ENCODE measurements at places on chromosomes 2 and 18.
A peak's percentile ranks its signal among the peaks of the same experiment; 100 is the strongest.

DNA sequence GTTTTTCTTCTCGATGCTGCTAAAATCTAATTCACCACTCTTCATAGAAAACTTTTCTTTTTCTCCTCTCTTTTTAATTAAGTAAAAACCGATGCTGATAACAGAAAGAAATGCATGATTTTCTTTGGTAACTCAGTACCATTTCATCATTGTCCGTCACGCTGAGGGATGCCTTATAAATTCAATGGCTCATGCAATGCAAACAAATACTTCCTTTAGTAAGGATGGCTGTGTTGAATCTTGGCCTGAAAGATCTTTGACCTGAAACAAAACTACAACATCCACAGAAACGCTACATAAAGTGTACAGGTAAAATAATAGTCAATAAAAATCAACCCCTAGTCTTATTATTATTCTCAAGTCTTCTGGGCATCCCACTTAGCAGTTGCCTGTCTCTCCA, 261.4 kb downstream of the SLC8A1 start:
- no peak for DNase-seq

DNA sequence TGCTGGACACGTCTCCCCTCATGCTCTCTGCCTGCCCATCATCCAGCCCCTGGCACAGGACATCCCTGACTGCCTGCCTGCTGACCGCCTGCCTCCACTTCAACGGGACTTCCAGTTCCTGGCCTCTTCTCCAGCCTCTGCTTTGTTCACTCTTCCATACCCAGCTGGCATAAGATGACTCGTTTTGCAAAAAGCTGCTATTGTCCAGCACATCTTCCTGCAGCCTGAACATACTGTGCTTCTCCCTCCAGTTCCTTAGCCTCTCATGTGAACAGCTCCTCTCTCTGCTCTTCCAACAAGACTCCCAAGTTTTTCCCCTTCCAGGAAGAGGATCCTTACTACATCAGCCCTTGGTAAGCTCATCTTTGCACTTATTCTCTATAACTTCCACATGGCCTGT, 62.4 kb upstream of the SKOR2 start:
- DNase-seq: peak; percentile 3

DNA sequence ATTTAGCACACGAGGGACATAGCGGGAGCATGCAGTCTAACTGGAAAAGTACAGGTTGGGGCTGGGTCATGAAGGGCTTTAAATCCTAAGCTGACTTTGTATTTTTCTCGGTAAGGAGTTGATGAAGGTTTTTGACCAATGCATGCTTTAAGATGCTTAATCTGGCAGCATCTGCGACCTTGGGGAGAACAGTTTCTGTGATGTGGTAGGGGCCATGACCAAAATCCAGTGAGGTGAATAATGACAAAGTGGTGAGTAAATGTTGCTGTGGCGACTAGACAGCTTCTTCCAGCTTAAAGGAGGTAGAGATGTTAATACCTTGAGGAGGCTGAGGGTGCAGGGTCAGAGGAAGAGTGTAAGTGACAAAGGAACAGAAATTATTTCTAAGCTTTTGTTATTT, 174.6 kb upstream of the ALPP start:
- DNase-seq: no peak

DNA sequence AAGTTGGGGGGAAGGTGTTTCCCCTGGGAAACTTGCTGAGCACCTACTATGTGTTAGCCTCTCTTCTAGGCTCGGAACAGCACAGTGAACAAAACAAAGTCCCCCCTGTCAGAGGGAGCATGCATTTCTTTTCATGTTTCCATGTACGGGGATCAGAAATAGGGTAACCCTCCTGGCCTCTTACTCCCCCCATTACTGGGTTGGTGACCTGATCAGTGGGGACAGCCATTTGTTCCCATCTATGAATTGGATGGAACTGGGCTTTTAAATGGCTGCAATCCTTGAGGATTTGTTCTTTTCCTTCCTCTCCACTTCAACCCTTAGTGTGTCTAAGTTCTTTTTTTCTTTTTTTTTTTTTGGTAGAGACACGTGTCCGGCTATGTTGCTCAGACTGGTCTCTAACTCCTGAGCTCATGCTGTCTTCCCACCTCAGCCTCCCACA, 13.7 kb downstream of the NCL start:
- DNase-seq: no peak

GRCh38 chr2:69641471-69641870, 2.1 kb downstream of the AAK1 start:
- no peak for DNase-seq

DNA sequence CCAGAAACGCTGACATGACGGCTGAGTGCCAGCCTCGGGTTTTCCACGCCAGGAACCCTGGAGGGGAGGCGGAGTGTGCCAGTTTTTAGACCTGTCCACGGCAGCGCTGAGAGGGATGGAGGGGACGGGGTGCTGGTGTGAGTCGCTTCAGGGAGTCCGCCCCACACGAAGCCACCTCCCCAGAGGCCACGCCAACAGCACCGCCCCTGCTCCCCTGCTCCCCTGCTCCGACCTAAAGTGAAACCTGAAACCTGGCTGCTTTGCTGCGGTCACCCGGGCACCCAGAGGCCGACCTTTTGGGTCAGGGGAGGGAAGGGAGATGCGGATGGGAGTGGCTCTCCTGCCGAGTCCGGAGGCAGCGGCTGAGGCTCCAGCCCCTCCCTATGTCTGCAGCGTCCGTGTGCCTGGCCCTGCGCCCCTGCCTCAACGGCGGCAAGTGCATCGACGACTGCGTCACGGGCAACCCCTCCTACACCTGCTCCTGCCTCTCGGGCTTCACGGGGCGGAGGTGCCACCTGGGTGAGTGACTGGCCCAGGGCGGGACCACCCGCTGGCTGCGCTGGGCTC, 38.1 kb downstream of the SNED1 start:
- DNase-seq: no peak

GRCh38 chr2:42249284-42249683, 80.1 kb downstream of the EML4 start:
- no peak for DNase-seq

- DNase-seq: no peak
Measured at GRCh38 chr2:26161926-26162325, 11.0 kb upstream of the GAREM2 start.

- no peak for DNase-seq
Measured at GRCh38 chr2:105812180-105813044, 67.7 kb downstream of the NCK2 start.

DNA sequence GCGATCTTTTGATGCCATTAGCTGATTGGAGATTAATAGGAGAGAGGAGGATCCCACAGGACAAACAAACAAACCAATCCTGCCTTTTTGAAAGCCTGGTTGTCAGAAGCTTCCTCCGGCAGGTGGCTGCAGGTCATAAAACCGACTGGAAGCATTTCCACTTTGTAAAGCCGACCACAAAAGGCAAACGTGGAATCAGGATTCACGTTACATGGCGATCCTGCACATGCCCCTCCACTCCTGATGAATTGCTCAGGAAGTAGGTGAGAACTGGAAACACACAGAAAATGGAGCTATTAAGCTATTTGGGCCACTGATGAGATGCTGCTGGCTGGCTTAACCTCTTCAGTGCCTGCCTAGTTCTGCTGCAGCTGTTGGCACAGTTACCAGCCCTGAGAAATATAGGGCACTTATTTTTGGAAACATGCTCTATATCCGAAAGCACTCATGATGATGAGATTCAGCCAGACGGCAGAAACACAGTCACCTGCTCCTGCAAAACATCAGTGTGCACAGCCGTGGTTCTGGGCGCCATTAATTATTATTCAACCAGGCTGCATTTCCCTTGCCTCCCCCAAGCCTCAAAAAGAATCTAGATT, 110.3 kb upstream of the ST6GAL2 start:
- no peak for DNase-seq

GRCh38 chr2:100140582-100140981, 1.8 kb downstream of the AFF3 start:
- DNase-seq: no peak

DNA sequence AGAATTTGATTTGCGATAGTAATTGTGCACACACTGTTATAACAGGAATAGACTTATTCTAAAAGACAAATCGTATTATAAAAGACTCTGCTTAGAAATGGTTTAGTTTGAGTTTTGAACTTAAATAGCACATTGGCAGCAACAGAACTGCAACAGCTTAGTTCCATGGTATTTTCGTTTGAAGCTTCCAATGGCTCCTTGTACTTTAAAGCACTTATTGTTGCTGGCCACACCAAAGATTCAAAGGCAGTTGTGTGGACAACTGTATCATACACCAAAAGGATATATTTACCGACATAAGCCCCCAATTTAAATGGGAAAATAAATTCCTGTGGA, 627 bp downstream of the WIPF1 start:
- no peak for DNase-seq

DNA sequence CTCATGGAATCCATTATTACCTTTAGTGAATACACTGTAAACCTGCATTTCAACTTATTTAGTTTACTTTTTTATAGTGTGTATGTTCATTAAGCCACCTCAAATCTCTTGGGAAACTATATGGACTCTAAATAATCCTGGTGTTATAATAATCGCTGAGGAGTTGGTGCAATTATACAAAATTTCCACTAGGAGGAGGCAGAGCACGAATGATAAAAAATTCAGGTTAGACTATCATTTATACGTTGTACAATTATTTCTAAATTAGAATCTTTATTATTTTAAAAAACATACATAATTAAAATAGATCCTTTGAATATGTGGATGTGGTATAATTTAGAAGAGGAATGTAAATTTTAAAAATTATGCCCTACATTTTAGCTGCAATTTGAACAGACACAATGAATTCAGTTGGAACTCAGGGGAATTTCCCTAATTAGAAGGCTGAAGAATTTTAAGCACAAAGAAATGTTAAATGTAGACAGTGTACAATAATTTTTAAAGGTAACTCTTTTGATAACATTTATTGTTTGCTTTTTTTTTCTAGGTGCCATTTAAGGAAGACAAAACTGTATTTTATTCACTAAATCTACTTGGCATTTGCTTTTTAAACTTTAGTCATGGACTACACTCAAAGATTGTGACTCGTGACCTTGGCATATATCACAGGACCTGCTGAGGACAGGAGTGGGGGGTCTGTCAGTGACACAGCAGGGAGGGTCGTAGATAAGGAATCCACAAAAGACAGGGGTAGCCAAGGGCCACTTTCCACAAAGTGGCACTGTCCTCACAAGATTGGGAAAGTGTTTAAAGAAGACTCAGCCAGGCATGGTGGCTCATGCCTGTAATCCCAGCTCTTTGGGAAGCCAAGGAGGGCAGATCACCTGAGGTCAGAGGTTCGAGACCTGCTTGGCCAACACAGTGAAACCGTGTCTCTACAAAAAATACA, 45.5 kb downstream of the RAB12 start:
- no peak for DNase-seq

DNA sequence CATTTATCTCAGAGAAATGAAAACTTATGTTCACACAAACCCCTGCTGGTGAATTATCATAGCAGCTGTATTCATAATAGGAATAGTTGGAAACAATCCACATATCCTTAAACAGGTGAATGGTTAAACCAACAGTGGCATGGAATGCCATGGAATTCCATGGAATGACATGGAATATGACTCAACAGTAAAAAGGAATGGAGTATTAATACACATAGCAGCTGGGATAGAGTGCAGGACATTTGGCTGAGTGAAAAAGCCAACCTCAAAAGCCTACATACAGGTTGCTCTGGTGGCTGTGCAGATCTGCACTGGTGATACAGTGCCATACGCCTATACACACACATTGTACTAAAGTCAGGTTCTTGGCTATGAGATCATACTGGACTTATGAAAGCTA, 69.5 kb downstream of the FAM168B start:
- no peak for DNase-seq

DNA sequence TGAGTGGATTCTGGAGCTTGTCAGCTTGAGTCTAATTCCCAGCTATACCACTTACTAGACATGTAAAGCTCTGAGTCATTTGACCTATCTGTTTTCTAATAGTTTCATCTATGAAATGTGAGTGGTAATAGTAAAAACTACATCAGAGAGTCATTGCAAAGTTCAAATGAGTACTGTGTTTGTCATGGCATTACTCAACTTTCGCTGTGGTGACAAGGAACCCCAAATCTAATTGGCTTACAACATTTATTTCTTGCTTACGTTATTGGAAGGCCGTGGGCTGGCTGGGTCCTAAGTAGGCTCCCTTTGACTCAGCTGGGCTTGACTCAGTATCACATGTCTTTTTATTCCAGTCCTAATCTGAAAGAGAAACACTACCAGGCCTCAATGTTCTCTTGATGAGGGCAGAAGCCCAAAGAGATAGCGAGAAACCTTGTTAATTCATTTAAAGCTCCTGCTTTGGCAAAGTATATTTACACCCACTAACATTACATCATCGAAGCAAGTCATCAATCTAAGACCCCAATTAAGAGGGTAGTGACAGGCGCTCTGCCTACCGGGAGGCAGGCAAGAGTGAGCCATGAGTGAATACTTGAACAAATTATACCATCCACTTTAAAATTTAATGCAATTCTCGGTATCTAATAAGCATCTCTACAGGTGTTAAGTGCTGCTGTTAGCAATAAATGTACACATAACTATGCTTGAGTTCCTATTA, 431.8 kb upstream of the SPHKAP start:
- no peak for DNase-seq

DNA sequence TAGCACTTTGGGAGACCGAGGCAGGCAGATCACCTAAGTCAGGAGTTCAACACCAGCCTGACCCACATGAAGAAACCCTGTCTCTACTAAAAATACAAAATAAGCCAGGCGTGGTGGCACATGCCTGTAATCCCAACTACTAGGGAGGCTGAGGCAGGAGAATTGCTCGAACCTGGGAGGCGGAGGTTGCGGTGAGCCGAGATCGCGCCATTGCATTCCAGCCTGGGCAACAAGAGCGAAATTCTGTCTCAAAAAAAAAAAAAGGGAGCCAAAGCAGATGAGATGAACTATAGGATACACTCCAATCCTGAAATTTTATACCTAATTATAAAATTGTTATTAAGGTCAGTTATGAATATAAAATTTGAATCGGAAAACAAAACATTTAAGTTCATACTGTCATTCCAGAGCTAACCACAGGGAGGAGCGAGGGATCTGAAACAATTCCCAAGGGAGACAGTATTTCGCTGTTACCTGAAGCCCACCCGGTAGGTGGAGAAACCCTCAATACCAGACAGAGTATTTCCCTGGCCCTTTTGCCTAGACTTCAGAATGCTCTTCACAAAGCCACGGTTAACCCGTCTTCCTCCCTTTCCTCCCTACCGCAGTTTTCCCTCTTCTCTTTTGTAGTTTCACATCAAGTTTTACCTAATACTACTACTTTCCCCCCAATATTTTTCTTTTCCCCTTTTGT, 1.4 kb downstream of the PPM1G start:
- peak; percentile 78 for DNase-seq
